ENCODE measurements at places on chromosomes 5 and 9. TPM values are rescaled to one million over a fixed set of nuclear protein-coding genes. Genes with fewer than 3 reads are reported as not detected.

DND1 gene
- 0.56 TPM for total RNA-seq

PPP3R2 gene
- not detected for total RNA-seq

PCDHGA8 gene
- 2.4 TPM for total RNA-seq

FBN2 gene
- 4.3 TPM for total RNA-seq

CSF1R gene
- total RNA-seq, result 55.1 TPM

WDR31 gene
- total RNA-seq, result 2.3 TPM

TSLP gene
- 2.2 TPM for total RNA-seq

SLC34A3 gene
- total RNA-seq, result not detected

PCDHGB7 gene
- 12.2 TPM for total RNA-seq

- no peak for DNase-seq
Measured at GRCh38 chr9:122827761-122828093, 661 bp downstream of the PDCL start.

GRCh38 chr5:141413540-141414069 is 818 bp downstream of the PCDHGA10 start:
- peak; percentile 73 for DNase-seq

DNA sequence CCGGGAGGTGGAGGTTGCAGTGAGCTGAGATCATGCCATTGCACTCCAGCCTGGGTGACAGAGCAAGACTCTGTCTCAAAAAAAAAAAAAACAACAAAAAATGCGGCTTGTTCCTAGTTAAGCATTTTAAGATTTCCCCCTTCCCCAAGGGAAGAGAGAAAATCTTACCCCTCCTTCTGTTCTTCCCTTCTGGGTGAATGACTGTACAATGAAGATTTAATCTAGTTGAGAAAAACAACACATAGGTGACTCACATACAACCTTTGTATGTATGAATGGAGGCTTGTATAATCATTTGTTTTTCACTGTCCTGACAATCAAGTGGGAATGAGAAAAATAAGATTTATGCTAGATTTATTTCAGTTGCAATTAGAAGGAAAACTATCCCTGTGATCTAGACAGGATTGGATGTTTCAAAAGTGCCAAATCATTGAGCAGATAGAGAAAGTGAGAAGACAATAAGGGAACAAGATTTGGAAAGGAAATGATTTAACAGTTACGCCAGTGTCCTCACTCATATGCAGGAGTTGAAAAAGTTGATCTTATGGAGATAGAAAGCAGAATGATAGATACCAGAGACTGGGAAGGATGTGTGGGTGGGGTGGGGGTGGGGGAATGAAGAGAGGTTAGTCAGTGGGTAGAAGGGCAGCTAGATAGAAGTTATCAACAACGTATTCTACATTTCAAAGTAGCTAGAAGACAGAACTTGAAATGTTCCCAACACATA is 16.7 kb downstream of the GDA start:
- DNase-seq, result no peak

GRCh38 chr5:167754501-167755021 is 536.9 kb upstream of the WWC1 start:
- no peak for DNase-seq

DNA sequence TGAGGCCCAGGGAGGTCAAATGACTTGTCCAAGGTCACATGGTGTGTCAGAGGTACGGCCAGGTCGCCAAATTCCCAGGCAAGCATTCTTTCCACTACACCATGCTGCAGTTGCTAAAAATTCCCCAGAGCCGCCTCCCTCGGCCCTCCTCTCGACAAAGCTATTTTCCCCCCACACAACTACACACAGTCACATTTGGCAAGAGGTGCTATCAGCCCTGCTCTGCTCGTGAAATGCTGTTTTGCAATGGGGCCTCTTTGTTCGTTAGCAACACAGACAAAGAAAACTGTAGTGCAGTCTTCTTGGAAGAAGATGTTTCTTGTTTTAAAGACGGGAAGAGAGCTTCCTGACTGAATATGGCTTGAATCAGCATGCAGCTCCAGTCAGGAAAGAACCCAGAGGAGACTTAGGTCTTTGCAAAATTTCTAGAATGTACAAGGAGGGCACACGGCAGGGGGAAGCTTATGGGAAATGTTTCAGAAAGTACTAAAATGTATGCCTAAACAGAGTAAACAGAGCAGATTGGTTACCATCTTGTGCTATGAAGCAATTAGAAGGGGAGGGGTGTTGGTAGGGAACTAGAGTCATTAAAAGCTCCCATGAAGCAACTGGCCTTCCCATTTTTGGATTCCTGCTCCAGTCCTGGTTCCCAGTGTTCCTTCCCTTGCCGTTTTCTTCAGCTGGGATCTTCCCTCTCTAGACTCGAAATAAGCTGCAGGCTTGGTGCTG is 14.2 kb downstream of the SLIT3 start:
- no peak for DNase-seq

DNA sequence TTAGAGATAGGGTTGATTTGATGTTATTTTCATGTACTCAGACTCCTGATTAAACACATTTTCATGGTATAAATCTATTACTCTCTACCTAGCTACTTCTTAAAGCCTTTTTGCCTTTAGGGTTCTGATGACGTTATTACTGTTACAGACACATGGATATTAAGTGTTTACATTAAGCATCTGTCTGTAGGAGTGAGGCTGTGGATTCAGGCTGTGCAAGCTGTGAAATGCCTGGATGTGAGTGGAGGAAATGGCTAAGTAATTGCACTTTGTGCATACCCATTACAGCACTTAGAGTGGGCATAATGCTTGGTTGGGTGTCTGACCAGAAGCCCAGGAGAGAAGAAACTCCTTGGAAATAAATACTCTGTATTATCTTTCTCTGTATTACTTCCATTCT is 186.8 kb downstream of the SNX18 start:
- DNase-seq, result no peak

DNA sequence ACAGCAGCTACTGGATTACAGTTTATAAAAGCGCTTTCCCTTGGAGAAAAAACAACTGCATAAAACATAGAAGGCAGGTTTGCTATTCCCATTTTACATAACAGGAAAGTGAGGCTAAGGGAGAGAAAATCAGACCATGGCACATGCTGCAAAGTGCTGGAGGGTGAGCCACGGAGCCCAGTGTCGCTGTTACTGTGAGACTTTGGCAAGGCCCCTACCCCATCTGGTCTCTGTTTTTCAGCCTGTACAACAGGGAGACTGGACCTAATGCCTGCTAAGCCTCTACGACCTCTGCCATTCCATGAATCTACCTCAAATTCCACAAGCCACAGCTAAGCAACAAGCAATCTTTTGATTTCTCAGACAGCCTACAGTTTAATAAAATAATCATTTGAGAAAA is 139.2 kb downstream of the GABBR2 start:
- no peak for DNase-seq

GRCh38 chr5:105616599-105616998 is 2054.0 kb upstream of the NUDT12 start:
- no peak for DNase-seq

GRCh38 chr5:61949054-61949678 is 356.8 kb upstream of the KIF2A start:
- no peak for DNase-seq

DNA sequence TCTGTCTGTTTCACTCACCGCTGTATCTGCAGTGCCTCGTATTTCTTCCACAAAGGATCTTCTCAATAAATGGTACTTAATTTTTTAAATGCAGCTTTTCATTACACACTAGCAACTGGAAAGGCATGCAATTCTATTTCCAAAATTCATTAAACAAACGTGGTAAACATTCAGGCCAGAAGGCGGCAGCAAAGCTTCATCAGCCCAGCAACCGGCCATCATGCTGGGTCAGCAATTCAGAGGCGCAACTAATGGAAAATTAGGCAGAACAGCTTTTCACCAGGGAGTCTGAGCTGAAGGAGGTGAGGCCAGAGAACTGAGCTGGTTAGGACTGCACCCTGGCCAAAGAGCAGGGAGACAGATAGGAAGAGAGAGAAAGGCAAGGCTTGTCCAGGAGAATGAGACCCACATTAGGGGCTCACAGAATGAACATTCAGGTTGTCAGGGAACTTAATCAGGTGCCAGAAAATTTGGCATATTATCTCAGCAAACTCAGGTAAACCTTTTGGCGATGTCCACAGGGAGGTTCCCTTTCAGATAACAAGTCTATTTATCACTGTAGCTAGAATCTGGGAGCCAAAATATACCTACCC is 17.7 kb upstream of the RNF180 start:
- DNase-seq, result peak; percentile 86

GRCh38 chr9:80892703-80893102 is 796.6 kb downstream of the TLE1 start:
- DNase-seq, result no peak

DNA sequence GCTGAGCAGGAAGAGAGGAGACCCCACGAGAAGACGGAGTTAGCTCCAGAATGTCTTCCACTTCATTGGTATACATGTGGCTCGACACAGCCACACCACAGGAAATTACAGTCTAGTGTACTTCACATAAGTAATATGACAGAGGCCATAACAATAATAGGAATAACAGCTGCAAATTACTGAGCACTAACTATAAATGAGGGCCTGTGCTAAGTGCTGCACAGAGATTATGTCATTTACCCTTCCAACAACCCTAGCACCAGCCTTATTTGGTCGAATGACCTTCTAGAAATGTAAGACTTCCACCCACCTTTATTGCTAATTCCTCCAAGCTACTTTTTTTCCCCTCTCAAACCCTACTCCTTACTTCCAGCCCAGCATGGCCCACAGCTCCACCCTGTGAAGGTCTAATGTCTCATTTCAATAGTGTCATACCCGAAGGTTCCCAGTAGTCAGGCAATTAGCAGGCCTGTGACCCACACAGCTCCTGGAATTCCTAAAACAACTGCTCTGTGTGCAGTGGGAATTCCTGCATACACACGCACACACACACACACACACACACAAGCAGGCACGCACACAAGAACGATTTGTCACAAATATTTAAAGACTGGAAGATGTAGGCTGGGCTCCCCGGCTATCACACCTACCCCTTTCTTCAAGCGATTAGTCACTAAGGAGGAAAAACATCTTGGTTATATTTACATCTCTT is 134.5 kb downstream of the FRMD3 start:
- DNase-seq, result no peak

DNA sequence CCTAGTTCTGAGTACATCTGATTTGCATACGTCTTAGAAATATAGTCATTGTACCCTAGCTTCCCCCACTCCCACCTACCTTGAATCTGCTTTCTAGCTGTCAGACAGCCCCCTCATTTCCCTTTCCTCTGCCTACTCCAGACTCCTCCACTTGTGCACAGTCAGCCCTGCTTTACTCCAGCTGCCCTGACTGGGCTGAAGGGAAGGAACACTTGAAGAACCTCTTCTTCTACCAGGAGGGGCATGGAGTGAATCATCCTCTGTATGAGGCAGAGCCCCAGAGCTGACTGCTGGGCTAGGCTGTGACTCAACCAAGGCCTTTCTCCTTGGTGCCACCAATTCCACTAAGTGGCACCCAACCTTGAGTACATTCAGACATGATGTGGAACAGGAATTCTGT is 18.1 kb upstream of the ZFR start:
- DNase-seq, result no peak

- DNase-seq, result peak; percentile 95
Measured at GRCh38 chr5:172733131-172733973, 37.6 kb downstream of the DUSP1 start.

GRCh38 chr9:110303133-110303532 is 34.5 kb downstream of the TXNDC8 start:
- no peak for DNase-seq
